ENCODE measurements at places on chromosomes 13 and 19.
A peak's percentile ranks its signal among the peaks of the same experiment; 100 is the strongest.

GRCh38 chr13:113781571-113781970 is 22.5 kb downstream of the TMEM255B start:
- no peak for DNase-seq

DNA sequence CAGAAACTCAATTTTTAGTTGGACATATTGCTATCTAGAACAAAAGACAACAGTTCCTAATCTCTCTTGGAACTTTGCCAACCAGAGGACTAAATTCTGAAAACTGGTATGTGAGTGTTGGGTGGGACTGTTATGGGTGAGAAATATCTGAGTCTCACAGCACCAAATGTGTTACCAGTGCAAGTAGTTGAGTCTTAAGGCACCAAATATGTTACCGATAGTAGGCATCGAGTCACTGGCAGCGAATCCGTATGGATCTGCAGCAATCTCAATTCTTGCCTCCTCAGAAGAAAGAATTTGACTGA is 575.2 kb downstream of the DACH1 start:
- no peak for DNase-seq

GRCh38 chr13:55613429-55614187 is 1527.1 kb upstream of the PRR20A start:
- DNase-seq: no peak

DNA sequence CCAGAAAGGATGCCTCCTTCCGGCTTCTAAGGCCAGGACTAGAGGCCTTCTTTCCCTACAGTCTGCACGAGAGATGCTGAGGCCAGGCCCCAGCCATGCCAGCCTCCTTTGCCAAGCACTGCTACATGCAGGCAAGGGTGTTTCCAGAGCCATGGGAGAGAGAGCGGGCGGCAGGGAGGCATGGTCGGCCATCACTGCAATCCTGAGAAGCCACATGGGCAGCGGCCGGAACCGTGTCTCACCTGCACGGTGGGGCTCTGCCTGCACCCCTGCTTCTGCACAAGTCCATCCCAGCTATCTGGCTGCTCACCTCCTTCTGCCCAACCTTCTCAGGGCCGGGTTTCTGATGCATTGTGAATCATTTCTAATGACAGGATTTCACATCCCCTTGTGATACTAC is 35.1 kb downstream of the TSHZ3 start:
- DNase-seq: no peak

GRCh38 chr19:5030822-5031221 is 61.9 kb downstream of the KDM4B start:
- no peak for DNase-seq

- DNase-seq: no peak
Measured at GRCh38 chr13:98556968-98557631, 19.8 kb downstream of the STK24 start.

DNA sequence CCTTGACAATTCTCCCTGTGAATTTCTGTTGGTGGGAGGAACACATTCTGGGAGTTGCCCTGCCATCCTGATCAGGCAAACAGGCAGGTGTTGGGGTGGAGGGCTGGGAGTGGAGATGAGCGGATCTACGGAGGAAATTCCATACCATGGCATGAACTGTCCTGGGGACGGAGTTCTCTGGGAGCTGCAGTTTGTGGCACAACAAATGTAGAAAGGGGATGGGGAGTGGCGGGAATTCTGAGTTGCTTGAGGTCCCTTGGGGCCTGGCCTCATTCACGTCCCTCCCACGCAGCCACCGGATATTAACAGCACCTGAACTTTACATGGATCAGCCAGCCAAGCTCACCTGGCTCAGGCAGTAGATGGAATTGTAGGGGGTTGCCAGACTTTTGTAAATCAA is 70.0 kb downstream of the CHST8 start:
- DNase-seq: no peak

DNA sequence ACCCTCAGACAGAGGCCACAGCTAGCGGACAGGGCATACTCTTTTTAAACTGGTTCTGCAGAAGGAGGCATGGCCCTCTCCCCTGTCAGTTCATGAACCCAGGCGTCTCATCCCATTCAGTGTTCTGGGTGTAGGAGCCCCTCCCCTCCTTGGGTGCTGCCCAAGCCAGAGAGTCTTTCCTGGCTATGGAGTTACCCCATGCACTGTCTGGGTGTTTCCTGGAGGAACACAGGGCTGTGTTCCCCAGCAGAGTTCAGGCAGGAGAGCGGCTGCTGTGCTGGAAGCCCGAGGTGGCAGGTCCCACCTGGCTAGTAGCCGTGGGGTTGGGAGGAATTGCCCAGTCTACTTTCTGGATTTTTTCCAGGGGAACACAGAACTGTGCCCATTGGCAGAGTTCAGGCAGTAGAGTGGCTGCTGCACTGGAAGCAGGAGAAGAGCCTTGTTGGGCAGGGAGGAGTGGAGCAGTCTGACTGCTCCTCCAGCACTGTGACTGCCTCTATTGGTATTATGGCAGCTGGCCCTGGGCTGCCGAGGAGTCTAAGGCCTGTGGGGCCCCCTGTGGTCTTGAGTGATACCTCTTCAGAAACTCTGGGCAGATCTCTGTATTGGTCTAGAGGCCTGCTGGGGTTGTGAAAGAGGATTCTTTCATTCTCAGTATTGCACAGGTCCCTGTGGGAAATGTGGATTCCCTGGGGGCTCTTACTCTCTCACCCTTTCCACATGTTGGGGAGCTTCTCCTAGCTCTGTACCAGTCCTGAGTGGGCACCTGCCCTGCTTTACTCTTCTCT is 168.3 kb downstream of the PCDH20 start:
- no peak for DNase-seq

- DNase-seq: no peak
Measured at GRCh38 chr19:43782689-43783231, 2.0 kb upstream of the KCNN4 start.

GRCh38 chr13:105232439-105232838 is 1303.0 kb downstream of the EFNB2 start:
- no peak for DNase-seq

DNA sequence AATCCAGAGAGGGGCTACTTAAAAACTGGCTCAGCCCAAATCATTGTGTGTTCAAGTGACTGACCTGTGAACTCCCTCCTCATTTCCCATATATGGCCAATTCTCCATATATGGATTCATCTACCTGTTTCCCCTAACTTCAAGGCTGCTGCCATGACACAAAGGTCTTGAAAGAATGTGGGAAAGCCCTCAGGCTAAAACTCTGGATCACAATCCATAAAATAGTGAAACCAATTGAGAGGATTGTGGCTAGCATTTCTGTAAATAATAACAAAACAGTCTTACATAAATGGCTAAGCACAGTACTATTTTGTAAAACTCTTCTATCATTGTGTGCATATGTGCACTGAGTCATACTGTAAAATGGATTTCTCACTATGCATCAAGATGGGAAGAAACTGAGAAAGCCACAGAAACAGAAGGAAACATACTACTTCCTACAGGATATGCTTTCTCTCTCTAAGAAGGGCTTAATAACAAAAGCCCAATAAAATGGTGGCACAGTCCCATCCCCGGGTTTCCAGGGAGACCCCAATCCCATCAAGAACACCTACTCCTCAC is 80.5 kb downstream of the FOXO1 start:
- DNase-seq: no peak

GRCh38 chr19:36054733-36055686 is at the start of gene WDR62:
Gene WDR62 (plus strand): TSS chr19:36054897. CDS start chr19:36054972, 75 bp downstream.
- DNase-seq: peak; percentile 100

GRCh38 chr13:29722415-29722814 is 126.9 kb upstream of the SLC7A1 start:
- DNase-seq: no peak

All from NCI-H2227 treated with DMSO at 0.1 percent for 48 hours (cell line).